ENCODE measurements at places on chromosomes 12 and 14.

DNA sequence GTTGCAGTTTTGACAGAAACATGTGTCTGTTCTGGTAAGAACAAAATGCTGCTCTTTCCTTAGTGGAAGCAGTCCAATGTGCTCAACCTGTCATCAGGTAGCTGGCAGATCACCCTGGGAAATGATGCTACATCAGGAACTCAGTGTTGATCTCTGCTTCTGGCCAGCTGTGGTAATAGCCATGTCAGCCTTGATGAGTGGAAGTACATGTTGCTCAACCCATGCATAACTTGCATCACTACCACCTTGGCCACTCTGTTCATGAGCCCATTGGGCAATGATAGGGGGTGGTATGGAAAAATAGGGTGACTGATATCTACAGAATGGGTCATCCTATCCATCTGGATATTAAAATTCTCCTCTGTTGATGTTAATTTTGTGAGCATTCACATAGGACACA is 411.0 kb downstream of the C12orf50 start:
- DNase-seq: no peak

- DNase-seq: no peak
Observed at GRCh38 chr12:3980504-3981272, 107.5 kb upstream of the PARP11 start.

GRCh38 chr14:69288011-69288771 is 28.2 kb downstream of the GALNT16 start:
- no peak for DNase-seq

GRCh38 chr12:44405297-44405696 is 470.8 kb downstream of the NELL2 start:
- DNase-seq: no peak
